ENCODE measurements at places on chromosomes 13 and 19.
A peak's percentile ranks its signal among the peaks of the same experiment; 100 is the strongest.

- no peak for DNase-seq
Observed at GRCh38 chr19:47280183-47280797, 5.6 kb downstream of the INAFM1 start.

DNA sequence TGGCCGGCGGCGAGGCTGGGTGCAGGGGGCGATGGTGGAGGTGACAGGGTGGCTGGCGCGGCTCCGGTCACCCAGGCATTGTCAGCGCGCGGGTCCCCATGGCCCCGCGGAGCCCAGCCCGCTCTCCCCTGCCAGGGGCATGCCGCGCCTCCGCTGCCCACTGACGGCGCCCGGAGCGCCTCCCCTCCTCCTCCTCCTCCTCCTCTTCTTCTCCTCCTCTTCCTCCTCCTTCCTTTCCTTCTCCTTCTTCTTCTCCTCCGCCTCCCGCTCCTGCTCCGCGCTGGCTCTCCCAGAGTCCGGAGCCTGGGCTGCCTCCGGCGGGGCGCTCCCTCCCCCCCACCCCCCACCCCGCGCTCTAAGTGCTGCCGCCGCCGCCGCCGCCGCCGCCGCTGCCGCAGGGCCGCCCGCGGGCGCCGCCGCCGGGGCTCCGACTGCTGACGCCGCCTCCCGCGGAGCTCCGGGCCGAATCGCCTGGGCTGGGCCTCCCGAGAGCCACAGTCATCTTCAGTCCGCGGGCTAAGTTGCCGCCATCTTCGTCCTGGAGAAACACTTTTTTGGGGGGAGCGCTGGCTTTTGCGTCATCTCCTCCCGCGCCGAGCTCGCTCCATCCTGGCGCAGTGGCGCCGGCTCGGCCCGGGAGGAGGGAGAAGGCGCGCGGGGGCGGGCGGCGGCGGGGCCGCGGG lies 348.3 kb downstream of the LIG4 start:
- DNase-seq: peak; percentile 43

DNA sequence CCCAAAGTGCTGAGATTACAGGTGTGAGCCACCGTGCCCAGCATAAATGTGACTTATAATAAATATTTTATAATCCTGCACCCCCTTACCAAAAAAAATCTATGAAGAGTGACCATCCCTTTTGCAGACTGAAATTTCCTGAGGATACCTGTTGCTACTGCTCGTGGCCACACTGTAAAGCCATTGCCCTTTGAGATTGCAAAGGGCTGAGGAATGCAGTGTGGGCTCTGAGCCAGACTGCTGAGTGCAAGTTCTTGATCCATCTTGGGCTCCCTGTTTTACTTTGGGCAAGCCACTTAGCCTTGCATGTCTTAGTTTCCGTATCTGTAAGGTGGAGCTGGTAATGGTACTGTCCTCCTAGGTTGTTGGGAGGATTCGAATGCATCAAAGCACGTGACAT lies 23.4 kb downstream of the SIPA1L3 start:
- no peak for DNase-seq

DNA sequence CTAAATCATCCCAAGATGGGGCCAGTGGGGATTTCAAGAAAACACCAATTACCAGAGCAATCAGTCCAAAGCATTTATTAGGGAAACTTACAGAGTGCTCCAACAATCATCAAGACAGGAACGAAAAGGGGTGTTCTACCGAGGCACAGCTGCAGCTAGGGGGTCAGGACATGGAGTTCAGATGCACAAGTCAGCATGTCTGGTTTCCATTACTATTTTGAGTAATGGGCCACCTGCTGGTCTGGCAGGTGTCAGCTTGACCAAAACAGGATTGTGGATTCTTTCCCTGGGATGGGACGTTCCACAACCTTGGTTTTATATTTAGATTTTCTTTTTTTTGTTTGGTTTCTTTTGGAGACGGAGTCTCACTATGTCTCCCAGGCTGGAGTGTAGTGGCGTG lies 3.9 kb upstream of the UBL5 start:
- DNase-seq: no peak

DNA sequence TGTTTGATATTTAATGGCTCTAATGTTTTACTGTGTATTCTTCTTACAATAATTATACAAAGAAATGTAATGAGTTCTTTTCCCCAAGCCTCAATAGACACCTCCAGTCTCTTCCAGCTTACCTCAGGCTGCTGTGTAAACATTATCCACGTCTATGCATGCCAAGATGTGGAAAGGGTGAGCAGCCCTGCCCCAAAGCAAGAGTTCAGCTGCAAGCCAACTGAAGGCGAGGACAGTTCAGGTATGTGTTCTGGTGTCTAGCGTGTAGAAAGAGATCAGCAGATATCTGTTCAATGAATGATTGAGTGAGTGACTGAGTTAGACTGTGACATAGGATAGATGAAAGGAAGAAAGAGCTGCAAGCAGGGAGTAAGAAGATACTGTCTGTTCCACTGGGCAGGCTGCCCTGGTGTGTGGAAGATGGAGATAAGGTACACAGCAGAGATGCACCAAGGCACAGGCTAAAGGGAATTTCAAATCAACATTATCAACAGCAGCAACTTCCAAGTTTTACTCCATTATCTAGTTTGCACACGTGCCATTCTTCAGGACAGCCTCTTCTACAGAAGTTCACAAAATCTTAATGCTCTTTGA lies 66.0 kb downstream of the LATS2 start:
- DNase-seq: no peak

GRCh38 chr19:16223746-16224145 lies 26.0 kb downstream of the AP1M1 start:
- DNase-seq: no peak

All from fibroblast of skin of right quadriceps (primary cell).